ENCODE measurements at places on chromosomes 13 and 19.
A peak's percentile ranks its signal among the peaks of the same experiment; 100 is the strongest.

DNA sequence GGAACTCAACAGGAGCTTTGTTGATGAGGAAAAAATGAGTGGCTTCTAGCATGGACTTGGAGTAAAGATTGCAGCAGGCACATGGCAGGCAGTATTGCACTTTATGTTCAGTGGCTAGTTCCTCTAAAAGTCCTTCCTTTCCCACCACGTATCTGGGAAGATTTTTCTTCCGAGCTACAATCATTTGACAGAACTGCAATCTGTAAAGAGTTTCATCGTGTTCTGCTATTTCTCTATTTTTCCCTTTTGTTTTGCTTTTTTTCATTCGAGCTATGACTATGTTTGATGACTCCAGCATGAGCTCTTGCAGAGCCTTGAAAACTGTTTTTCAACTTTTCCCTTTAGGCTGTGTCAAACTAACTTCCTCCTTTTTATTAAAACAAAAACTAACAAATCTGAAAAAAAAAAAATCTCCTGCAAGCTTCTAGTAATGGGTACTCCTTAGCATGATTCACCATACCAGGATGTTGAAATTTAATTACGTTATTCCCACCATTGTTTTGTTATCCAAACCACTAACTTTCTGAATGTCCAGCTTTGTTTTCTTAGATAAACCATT lies 12.3 kb downstream of the CLDN10 start:
- no peak for DNase-seq

GRCh38 chr13:112978561-112979405 lies 9.8 kb downstream of the MCF2L start:
- DNase-seq = no peak

- DNase-seq = no peak
These were observed 104.8 kb upstream of the MIR17HG start for GRCh38 chr13:91242652-91243051.

DNA sequence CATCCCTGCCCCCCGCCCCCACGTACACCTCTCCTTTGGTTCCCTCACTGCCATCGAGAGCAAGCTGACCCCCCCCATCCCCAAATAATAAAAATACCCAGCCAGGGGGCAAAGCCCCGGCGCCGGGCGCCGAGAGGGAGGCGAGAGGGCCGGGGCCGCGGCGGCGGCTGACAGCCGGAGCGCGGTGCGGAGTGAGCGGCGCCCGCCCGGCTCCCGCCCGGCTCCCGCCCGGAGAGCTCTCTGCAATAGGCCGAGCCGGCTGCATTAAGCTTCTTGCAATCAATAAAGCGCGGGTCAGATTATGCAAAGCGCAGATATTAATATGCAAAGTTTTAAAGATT lies 40.9 kb downstream of the DEDD2 start:
- DNase-seq = no peak

GRCh38 chr13:29856426-29856825 lies 6.0 kb upstream of the UBL3 start:
- DNase-seq = no peak

DNA sequence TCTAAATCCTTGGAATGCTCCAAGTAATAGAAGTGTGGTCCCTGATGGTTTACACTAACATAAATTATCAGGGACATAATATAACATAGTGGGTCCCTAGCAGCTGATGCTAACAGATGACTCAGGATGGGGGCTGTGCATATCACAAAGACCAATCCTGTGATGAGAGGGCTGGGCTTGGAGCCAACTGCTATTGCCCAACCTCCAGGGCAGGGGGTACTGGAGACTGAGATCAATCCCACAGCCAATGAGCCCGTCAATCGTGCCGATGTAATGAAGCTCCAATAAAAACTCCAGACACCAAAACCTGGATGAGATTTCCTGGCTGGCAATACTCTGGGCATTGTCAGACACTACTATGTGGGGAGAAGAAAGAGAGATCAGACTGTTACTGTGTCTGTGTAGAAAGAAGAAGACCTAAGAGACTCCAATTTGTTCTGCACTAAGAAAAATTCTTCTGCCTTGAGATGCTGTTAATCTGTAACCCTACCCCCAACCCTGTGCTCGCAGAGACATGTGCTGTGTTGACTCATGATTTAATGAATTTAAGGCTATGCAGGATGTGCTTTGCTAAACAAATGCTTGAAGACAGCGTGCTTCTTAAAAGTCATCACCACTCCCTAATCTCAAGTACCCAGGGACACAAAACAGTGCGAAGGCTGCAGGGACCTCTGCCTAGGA lies 33.4 kb downstream of the ABCC4 start:
- DNase-seq = no peak

GRCh38 chr13:112117258-112117954 lies 50.5 kb downstream of the SOX1 start:
- DNase-seq = no peak

DNA sequence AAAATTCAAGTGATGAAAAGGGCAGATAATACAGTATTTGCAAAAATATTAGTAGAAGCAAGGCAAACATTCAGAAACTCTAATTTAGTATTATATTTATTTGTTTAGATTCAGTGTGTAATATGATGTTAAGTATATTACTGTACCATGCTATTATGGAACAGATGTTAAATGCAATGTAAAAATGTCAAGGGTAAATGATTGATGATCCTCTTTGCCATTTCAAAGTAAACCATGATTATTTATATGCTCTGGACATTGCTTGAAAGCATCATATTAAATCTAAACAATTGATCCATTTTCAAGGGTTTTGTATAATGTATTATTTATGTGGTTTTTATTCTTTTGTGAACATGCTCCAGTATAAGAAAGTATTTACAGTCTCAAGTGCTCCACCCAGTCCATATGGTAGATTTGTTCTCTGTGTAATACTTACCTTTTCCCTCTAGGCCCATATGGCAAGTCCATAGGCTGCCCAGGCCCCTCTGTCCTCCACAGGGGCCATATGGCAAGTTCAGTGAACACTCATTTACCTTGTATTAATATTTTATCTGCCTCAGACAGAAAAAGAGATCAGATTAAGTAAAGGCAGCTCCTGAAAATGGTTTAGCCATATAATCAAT lies 353.5 kb downstream of the DACH1 start:
- no peak for DNase-seq

DNA sequence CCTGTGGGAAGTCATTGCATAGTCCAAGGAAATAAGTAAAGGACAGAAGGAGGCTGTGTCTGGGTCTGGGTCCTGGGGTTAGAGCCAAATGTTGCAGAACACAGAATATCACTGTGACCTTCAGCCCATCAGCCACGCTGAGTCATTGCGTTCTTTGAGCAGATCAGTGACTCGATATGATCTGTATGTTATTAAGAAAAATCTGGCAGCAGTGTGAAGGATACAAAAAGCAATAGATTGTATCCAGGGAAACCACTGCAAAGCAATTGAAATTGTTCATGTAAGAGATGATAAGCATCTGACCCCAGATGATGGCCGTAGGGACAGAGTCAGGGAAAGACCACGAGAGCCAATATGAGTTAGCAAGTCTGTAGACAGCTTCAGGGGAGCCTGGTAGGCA lies 1575.1 kb upstream of the SLC10A2 start:
- DNase-seq = no peak

- peak; percentile 73 for DNase-seq
These were observed 127.0 kb downstream of the IER2 start for GRCh38 chr19:13277104-13277809.

GRCh38 chr19:49701271-49701786 lies 10.4 kb downstream of the CPT1C start:
- DNase-seq = no peak

- DNase-seq = no peak
These were observed 29.5 kb upstream of the AKT2 start for GRCh38 chr19:40314656-40315055.

- DNase-seq = no peak
These were observed 28.9 kb downstream of the NBEA start for GRCh38 chr13:34970961-34971360.

- no peak for DNase-seq
These were observed 1786.8 kb downstream of the SLITRK5 start for GRCh38 chr13:89457977-89458376.

GRCh38 chr13:28268800-28269223 lies 130.5 kb downstream of the PAN3 start:
- DNase-seq = no peak

- DNase-seq = no peak
These were observed 11.6 kb upstream of the NAA16 start for GRCh38 chr13:41299316-41300094.

DNA sequence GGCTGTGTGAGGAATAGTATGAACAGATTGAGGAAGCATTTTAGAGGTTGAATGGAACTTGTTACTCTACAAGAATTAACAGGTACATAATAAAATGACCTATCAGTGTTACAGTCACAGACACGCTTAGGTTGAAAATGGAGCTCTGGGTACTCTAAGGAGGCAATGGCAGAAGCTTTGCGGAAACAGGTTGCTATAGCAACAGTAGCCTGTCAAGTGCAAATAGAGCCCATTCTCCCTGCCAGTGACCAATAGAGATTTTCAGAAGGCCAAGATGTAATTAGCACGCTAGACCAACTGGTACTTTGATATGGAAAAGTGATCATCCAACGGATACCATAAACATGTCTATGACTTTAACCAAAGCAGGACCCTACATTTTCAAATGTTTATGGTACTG lies 148.5 kb upstream of the FREM2 start:
- DNase-seq = no peak

DNA sequence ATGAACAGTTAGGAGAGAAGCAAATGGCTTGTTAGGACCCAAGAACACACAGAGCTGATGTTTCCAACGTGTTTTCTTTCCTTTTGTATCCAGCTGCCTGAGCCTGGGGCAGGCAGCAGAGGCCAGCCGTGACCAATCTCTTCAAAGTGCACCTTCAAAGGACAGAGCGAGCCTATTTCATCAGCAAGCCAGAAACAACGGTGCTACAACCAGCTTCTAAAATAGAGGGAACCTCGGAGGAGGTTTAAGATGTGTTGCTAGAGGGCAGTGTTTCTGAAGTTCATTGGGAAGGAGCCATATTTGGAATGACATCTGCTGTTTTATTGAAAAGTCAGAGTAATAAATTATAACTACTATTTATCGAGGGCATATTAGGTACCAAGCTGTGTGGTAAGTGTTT lies 56.2 kb upstream of the RFC3 start:
- DNase-seq = no peak

DNA sequence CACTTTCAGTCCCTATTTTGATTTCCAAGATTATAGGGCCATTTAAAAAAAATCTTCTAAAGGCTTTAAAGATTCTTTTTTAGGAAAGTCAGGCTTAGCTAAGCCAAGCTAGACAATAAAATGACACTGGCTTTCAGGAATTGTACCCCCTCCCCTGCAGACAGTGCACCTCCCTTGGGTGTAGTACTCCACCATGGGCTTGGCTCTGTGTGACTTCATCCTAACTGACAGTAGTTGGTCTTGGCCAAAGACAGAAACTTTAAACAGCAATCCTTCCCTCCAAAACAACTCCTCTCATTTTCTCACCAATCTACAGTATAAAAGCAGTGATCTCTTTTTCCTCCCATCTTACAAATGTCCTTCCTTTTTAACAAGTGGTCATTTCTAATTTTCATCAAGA lies 283.0 kb downstream of the DNAJC15 start:
- no peak for DNase-seq

DNA sequence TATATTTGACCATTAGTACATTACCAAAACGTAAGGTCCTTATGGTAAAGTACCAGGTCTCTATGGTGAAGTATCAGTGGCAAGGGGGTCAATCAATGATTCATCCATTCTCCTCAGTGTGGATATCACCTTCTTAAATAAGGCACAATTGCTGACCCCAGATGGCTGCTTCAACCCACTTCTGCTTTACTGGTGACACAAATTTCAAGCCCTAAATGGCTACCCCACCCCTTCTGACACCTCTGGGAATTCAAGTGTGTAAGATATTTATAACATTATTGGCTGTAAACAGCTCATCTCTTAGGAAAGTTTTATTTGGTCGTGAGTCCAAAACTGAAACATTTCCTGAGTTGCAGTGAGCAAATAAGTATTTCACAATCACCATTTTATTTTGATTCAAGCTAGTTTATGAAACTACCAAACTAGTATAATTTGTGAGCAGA lies 7.9 kb upstream of the WBP4 start:
- no peak for DNase-seq

- peak; percentile 51 for DNase-seq
These were observed 11.9 kb downstream of the PEAK3 start for GRCh38 chr19:2270157-2270422.

Data from CD8-positive, alpha-beta memory T cell (primary cell).